ENCODE measurements at places on chromosomes 5 and 9.

DNA sequence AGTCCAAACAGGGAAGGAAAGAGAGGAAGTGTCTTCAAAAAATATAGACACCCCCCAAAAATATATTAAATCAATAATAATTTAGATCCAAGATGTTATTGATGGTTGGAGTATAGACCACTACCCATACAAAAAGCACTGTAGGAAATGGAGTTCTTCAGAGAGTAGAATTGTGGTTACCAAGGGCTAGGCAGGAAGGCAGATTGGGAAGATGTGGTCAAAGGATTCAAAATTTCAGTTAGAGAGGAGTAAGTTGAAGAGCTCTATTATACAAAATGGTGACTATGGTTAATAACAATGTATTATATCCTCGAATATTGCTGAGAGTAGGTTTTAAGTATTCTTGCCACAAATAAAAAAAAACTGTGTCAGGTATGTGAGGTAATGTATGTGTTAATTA lies 149.4 kb downstream of the CWC27 start:
- no peak for DNase-seq

DNA sequence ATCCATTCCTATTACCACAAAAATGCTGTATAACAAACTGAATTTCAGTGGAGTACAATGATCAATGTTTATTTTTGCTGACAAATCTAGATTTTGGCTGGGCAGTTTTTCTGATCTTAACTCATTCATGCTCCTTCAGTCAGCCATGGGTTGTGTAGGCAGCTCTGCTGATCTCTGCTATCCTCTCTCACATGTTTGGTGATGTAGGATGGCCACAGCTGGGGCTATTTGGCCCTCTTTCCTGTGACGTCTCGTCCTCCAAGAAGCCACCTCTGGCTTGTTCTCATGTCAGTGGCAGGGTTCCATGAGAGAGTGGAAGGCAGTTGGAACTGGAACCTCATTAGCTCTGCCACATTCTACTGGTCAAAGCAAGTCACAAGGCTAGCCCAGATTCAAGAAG lies 8.9 kb downstream of the NLN start:
- no peak for DNase-seq

GRCh38 chr9:73151653-73152542 lies at the start of gene ANXA1:
ANXA1 (plus strand) TSS chr9:73151865; CDS start chr9:73158536, 6,671 bp downstream.
- no peak for DNase-seq

DNA sequence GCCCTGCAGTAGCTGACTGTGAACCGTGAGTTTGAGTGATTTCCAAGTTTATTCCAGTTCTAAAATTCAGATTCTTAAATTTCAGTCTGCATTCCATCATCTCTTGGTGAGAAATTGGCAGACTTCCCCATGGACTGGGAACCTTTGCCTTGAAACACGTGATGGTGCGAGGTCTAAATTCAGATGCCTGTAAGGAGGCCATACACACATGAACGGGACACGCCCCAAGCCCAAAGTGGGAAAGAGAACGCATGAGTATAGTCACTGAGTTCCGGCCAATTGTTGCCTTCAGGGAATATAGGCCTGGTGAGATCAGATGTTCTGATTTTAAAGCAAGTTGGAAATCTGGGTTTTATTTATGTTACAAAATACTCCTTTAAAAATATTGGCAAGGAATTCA lies 1084.4 kb upstream of the WWC1 start:
- no peak for DNase-seq

GRCh38 chr5:158854260-158854783 lies 245.4 kb downstream of the EBF1 start:
- no peak for DNase-seq

DNA sequence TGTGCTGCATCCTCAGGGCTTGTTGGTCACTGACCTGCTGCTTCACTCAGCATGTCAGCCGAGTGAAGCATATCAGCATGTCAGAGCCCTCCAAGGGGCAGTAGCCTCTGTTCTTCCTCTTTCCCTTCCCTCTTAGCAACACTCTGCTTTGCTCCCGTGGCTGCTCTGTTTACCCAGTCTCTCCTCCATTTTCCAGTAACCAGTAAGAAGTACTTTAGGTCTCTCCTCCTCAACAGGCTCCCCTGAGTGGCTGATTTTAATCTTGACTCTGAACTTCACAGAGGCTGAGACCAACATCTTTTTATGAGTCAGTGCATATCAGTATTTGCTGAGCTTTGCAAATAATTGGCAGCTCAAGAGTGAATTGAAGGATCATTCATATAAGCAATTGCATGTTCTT lies 18.6 kb upstream of the ADRB2 start:
- no peak for DNase-seq
